Activated T-helper 17 cell treated with anti-CD3 and anti-CD28 coated beads, Interleukin-2, amount 50 U/mL, for 72 hours (primary cell): ENCODE measurements at places on chromosomes 6 and 20.
A peak's percentile ranks its signal among the peaks of the same experiment; 100 is the strongest.

GRCh38 chr20:15900443-15900842 is 672.8 kb downstream of the KIF16B start:
- no peak for ATAC-seq

- no peak for ATAC-seq
These were observed 6.7 kb downstream of the NUDT3 start for GRCh38 chr6:34385793-34386195.

DNA sequence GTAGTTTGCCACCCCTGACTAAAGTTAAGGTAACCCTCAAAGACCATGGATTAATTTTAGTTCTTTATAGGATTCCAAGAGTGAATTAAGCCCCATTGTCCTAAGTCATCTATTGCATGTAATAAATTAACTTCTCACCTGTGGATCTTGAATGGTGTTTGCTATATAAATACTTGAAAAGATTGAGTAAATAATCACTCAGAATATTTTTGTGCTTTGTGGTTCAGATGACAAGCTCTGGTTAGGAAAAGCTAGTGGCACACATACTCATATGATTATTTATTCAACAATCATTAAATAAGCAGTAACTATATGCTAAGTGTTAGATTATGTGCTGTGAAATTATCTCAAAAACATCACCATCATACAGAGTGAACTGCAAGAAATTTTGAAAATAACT is 203.2 kb downstream of the OGFRL1 start:
- ATAC-seq = no peak

DNA sequence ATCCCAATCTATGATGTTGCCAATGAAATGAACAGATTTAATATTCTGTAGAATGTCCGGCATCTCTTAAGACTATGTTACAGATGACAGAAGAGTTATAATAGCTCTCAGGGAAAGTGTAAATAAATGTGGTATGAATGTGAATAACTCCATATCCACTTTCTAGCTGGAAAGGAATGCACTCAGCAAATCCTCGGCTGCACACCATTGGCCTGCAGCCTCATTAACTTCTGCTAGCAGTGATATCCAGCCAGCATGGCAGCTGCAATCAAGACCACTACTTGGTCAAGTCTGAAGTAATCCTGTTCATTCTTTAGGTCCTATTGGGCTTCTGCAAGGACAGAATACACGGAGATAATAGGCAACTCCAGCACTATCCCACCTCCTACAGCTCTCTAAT is 17.3 kb upstream of the MICA start:
- no peak for ATAC-seq

DNA sequence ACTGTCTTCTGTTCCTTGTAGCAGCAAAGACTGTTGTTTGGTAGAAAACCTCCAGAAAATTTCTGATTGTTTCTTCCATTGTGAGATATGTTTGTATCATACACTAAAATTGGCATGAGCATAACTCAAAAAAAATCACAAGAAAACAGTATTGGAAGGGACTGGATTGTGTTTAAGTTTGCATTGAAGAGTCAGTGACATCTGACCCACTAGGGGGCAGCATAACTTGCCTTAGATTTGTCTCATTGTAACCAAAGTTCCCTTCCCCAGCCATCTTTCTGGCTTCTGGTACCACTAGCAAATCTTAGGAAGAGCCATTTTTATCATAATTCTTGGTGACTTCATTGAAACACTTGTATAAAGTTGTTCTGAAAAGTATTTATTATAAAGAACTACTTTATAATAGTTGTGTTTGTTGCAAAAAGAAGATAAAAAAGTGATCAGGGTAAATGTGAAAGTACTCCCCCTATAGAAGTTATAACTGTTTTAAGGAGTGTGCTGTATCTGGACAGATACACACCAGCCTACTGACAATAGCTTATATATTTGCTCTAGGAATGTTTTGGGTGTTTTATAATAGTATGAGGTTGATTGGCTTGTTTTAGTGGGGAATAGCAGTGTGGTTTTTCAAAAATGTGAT is 7.7 kb downstream of the CSTF1 start:
- ATAC-seq = peak; percentile 57

- no peak for ATAC-seq
These were observed 21.3 kb downstream of the SEC23B start for GRCh38 chr20:18529041-18529440.

DNA sequence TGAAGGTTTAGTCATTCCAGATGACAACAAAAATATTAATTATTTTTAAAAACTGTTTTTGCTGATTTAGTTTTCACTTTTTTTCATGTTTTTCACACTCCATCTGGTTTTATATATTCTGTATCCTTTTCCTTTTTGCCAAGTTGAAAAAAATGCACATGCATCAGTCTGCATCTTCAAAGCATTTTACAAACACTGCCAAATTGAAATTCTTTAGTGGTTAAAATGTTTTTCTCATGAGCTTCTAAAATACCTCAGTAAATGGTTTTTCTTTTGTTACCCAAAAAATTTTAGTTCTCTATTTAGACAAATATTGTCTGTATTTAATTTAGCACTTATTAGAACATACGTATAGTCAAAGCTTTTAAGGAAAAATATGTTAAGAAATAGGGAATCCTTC is 386.9 kb upstream of the HSF2 start:
- ATAC-seq = no peak

GRCh38 chr6:72741083-72741482 is 119.2 kb downstream of the KCNQ5 start:
- no peak for ATAC-seq

GRCh38 chr20:19253916-19254820 is 41.7 kb downstream of the SLC24A3 start:
- ATAC-seq = no peak

DNA sequence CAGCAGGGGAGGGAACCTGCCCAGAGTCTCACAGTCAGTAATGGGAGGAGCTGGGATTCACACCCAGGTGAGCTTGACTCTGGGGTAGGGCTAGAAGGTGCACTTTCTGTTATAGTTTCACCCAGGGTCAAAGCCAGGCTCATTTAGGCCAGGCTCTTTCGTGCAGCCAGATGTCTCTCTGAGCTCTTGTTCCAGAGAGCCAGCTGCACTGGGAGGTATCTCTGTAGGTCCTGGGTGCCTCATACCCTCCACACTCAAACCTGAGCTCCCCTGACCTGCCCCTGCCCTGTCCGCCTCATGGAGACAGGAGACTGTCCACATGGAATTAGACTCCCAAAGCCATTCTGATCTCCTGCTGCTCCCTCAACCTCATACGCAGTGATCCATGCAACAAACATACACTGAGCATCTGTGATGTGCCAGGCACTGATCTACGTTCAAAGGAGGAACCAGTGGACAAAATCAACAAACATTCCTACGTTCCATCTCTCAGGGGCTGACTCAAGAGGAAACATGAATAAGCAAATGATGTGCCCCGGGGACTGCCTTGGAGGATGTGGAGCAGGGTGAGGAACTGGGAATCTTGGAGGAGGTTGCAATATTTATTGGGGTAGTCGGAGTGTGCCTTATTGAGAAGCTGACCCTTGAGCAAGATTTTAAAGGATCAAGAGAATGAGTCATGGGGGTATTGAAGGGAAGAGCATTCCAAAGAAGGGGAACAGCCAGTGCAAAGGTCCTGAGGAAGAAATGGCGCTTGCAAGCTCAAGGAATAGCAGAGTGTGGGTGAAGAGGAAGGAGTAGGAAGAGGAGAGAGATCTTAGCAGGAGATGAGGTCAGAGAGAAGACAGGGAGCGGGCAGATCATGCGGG is 71.3 kb upstream of the TOX2 start:
- ATAC-seq = no peak

DNA sequence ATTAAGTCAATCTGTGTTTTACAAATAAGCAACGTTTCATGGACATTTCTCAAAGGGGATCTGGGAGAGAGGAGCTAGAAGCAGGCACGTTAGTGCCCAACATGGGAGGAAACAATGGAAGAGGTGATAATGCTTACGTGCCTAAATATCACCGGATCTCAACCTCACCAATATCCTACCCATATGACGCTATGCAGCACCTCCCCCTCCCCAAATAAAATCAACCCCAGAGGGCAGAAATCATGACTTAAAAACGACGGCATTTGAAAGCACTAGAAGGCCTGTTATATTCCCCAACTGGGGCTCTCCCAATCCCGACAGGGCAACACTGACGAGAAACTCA is 425 bp downstream of the HBS1L start:
- peak; percentile 29 for ATAC-seq

DNA sequence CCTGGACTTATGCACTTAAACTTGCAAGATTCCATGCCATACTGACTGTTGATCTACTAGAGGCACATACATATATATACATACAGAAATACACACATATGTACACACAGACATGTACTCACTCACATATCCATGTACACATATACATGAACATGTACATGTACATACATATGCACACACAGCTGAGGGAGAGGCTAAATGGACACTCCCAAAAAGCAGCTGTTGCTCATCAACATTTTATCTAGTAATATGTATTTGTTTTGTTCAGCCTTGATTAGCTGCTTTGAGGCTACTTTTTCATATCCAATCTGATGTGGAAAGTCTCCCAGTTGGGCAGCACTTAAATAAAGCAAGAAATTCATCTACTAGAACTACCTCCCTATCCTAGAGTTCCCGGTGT is 33.7 kb upstream of the FBXL4 start:
- ATAC-seq = no peak

- ATAC-seq = no peak
These were observed 7.6 kb upstream of the HLA-DRA start for GRCh38 chr6:32432050-32432450.
